ENCODE measurements at places on chromosomes 3 and 15.
A peak's percentile ranks its signal among the peaks of the same experiment; 100 is the strongest.

- DNase-seq = no peak
These were observed 163.4 kb downstream of the ALDH1A2 start for GRCh38 chr15:57902155-57902554.

- DNase-seq = no peak
These were observed 34.1 kb upstream of the TM4SF1 start for GRCh38 chr3:149411583-149411982.

DNA sequence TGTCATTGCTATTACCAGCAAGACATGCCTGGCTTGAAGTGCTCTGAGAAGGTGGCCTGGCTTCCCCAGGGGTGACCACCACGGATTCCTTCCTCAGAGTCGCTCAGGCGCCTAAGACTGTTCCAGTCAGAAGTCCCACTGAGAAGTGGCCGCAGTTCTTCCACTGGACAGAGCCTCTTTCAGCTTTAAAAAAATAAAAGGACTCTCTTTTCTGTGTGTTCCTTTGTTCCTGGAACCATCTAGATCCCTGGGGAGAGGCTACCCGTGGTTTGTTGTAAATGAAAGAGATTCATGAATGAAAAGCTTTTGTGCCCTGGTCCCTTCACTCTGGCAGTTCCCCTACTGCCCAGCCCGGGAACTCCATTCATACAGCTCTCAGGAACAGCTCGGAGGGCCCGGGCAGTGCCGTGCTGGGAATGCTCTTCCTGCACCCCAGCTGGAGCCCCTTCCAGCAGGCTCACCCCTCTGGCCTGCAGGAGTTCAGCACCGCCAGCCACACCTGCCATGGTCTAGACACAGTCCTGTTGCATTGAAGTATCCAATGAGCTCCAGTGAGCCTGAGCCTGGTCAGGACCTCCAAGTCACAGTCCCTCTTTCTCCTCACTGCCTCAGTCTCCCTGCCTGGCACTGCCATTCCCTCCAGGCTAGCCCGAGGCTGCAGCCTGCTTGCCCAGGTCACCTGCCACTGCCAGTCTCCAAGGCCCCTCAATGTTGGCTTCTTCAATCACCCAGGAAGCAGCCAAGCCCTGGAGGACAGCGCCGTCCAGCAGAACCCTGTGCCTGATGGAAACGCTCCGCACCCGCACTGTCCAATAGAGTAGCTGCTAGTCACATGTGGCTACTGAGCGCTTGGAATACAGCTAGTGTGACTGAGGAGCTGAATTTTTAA lies 75.4 kb downstream of the XXYLT1 start:
- DNase-seq = no peak

- DNase-seq = no peak
These were observed 451.8 kb upstream of the IL12A start for GRCh38 chr3:159536876-159537275.

DNA sequence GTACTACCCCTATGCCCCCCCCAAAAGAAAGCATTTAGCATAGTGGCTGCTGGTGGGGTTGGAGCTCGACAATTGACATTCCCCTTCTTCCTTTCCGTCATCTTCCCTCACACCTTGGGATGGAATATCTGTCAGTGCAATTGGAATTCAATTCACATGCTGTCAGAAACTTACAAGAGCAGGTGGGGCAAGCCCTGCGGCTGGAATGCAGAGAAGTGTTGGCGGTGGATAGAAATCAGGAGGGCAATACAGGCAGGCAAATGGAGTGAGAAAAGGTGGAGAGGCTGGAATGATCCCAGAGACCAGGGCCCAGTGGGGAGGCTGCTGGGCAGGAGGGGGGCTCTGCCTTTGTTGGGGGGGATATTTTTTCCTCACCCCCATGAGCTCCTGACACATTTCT lies 44.1 kb downstream of the FAM3D start:
- DNase-seq = no peak

DNA sequence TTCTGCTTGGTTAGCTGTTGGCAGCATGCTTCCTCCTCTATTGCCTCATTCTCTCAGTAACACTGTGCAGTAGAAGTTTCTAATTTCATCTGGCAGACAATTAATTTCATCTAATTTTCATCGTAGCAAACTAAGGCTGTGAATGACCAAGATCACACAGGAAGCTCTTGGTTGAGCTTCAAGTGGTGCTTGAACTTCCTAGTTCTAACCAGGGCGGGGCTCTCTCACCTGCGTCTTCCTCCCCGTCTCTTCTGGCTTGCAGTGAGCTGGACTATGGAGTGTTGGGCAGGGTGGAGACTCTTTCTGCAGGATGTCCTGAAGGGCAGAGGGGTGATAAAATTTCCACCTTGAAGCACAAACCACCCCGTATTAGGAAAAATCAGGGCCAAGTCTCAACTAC lies 2.0 kb upstream of the IL16 start:
- DNase-seq = no peak

- DNase-seq = no peak
These were observed 123.8 kb upstream of the TJP1 start for GRCh38 chr15:29945943-29946596.

DNA sequence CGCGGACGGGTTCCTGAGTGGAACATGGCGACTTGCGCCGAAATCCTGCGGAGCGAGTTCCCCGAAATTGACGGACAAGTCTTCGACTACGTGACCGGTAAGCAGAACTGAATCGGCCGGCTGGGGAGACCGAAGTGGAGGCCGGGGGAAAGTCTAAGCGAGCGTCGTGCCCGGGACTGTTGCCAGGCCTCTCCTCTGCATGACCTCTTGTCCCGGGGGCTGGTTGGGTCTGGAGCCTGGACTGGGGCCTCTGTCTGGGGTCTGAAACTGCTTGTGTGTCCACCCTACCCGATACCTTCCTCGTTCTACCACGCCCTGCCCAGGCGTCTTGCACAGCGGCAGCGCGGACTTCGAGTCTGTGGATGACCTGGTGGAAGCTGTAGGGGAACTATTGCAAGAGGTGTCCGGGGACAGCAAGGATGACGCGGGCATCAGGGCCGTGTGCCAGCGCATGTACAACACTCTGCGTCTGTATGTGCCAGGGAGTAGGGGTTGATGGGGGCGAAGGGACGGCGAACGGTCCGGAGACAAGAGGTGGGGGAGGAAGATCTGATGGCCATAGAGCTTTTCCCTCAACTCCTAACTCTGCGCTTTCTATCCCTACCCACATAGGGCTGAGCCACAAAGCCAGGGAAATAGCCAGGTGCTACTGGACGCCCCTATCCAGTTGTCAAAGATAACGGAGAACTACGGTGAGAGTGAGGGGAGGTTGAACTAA lies at the start of gene ABCF3:
TSS of gene ABCF3 (plus strand) at position 16 of the 718 bp plus-strand sequence. CDS start at position 25, 9 bp downstream.
- DNase-seq = peak; percentile 46

- peak; percentile 31 for DNase-seq
These were observed 443.2 kb upstream of the TBL1XR1 start for GRCh38 chr3:177640319-177640965.

GRCh38 chr3:127330385-127330784 lies 42.5 kb upstream of the PRR20G start:
- no peak for DNase-seq

DNA sequence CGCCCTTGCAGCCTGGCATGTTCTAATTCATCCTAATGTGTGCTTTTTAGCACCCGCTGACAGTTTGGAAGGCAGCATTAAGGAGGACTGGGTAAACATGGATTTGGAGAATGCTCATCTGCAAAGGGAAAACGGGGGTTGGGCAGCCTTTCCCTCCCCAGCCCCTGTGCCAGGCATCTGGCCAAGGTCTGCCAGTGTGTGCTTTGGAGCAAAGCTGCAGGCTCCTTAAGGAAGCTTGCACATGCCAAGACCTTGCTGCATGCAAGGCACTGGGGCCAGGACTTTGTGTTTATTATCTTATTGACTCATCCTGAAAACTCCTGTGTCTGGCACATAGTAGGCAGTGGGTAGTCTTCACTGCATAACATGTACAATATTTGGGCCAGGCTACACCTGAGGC lies 20.1 kb downstream of the FAM3D start:
- no peak for DNase-seq

DNA sequence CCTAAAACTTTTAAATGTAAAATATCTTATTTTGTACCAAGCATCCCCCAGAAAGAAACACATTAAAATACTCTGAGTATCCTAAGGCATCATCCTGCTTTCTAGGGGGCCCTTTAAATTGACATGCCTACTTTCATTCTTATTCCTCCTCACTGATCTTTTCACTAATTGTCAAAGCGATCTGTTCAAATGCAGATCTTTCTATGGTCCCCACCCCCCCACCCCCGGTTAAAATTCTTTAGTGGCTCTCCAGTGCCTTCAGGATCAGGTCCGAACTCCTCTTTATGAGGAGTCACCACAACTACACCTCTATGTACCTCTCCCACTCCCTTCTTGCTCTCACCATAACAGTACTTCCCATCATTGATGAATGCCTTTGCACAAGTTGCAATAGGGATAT lies 19.2 kb upstream of the TFDP2 start:
- no peak for DNase-seq

DNA sequence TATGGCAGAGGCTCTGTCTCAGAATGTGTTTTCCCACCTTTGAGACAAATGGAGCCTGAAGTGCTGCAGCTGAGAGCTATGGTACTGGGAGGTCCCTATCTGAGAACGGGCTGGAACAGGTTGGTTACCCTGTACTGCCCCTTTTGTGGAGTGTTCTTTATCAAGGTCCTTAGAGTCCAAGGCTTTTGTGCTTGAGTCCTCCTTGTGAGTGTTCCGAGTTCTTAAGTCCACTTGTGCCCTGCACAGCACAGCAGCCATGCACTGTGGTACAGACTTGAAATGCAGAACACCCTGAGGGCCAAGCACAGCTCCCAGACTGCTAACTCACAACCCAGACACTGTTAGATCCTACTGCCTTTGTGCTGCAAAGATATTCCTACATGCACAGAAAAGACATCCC lies 67.8 kb downstream of the ARHGAP31 start:
- no peak for DNase-seq

GRCh38 chr3:2262204-2262603 lies 163.5 kb downstream of the CNTN4 start:
- no peak for DNase-seq

Measured in NB4 (cell line).